ENCODE measurements at places on chromosomes 6 and 20. TPM values are rescaled to one million over a fixed set of nuclear protein-coding genes. Genes with fewer than 3 reads are reported as not detected.

Gene DNMT3B
- 0.32 TPM for total RNA-seq

Gene GMNN
- total RNA-seq = 8.1 TPM

Gene TTLL9
- not detected for total RNA-seq

Gene SLC13A3
- 0.30 TPM for total RNA-seq

Gene PGC
- total RNA-seq = not detected

Gene OXT
- 0.54 TPM for total RNA-seq

Gene HLA-DQA2
- 2.7 TPM for total RNA-seq

Gene ALDH8A1
- not detected for total RNA-seq

Gene OPRM1
- total RNA-seq = not detected

Gene CDSN
- total RNA-seq = not detected

Gene TNFRSF21
- total RNA-seq = 15.3 TPM

Gene HLA-DRB5
- total RNA-seq = 21.2 TPM

Gene FAM184A
- total RNA-seq = 2.4 TPM

Gene TRAPPC3L
- total RNA-seq = not detected

Gene RIPOR2
- 2.6 TPM for total RNA-seq

Gene LY86
- 1.1 TPM for total RNA-seq

Gene TBXT
- not detected for total RNA-seq

Gene NPEPL1
- 23.3 TPM for total RNA-seq

Gene ANKEF1
- 1.1 TPM for total RNA-seq

Gene THEMIS
- 0.08 TPM for total RNA-seq

Gene KIAA0408
- 3.2 TPM for total RNA-seq

Gene RWDD2A
- total RNA-seq = 2.4 TPM

Gene AARS2
- 10.6 TPM for total RNA-seq

Gene KCNB1
- 0.81 TPM for total RNA-seq

Gene PIM1
- 27.8 TPM for total RNA-seq

Gene SAPCD1
- total RNA-seq = 0.57 TPM

Gene GABRR1
- not detected for total RNA-seq

Gene MYT1
- total RNA-seq = 0.16 TPM

Gene TMC2
- total RNA-seq = 0.08 TPM

Gene NKX2-4
- not detected for total RNA-seq

Gene RCAN2
- 273 TPM for total RNA-seq

Gene TAP1
- 19.1 TPM for total RNA-seq

Data from Right ventricle myocardium inferior (tissue), 1 donor.